ENCODE measurements at places on chromosomes 11 and 22. TPM values are rescaled to one million over a fixed set of nuclear protein-coding genes. Genes with fewer than 3 reads are reported as not detected.
A peak's percentile ranks its signal among the peaks of the same experiment; 100 is the strongest.

- ATAC-seq, result no peak
These were observed 57.8 kb downstream of the NXPE1 start for GRCh38 chr11:114501901-114502300.

Gene KDM4D
- total RNA-seq, result 1.0 TPM

DNA sequence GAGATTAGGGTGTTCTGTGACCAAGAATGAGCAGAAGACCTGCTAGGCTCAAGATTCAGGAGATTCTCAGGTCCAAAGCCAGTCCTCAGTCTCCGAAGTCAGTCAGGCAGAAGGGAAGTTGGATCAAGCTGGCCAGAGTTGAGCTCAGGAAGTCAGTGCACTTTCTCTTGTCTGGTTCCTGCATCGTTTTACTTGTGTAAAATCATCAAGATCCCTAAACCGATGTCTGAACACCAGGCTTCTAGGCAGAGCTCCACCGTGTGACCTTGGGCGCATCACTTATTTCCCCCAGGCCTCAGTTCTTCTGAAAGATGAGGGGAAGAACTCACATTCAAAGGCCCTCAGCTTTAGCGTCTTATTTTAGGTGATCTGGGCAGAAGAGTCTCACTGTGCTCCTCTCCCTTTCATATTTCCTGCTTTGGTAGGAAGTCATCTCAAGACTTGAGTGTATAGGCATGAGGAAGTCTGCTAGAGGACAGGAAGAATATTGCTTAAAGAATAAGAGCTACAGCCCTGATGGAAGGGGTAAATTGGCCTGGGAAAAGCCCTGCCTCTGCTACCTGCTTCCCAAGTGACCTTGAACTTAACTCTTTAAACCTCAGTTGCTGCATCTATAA, 20.2 kb downstream of the NF2 start:
- ATAC-seq, result peak; percentile 34

Gene EI24
- total RNA-seq, result 40.5 TPM

Gene GNB1L
- total RNA-seq, result 14.4 TPM

DNA sequence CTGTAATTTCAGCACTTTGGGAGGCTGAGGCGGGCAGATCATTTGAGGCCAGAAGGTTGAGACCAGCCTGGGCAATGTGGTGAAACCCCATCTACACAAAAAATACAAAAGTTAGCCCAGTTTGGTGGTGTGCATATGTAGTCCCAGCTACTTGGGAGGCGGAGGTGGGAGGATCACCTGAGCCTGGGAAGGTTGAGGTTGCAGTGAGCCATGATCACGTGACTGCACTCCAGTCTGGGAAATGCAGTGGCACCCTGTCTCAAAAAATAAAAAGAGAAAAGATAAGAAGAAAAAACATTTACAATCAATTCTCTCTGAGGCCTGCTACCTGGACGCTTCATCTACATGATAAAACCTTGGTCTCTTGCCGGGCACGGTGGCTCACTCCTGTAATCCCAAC, 7.2 kb upstream of the CBL start:
- ATAC-seq, result no peak

DNA sequence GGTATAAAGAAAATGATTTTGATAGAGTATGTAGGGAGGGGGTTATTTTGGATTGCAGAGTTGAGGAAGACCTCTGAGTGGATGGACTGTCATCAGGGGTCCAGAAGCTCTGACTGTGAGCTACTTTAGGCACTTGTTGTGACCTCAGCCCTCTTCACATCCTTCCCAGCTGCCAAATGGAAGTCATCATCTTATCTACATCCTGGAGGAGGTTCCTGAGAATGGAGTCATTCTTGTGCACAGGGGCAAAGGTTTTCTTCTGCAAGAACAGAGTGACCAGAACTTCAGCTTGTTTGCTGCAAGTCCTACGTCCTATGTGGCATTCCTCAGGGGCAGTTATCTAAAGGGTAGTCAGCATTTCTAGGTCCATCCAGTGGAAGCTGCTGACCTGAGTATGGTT, 393.8 kb downstream of the AASDHPPT start:
- ATAC-seq, result no peak

Gene IGSF9B
- 279 TPM for total RNA-seq

DNA sequence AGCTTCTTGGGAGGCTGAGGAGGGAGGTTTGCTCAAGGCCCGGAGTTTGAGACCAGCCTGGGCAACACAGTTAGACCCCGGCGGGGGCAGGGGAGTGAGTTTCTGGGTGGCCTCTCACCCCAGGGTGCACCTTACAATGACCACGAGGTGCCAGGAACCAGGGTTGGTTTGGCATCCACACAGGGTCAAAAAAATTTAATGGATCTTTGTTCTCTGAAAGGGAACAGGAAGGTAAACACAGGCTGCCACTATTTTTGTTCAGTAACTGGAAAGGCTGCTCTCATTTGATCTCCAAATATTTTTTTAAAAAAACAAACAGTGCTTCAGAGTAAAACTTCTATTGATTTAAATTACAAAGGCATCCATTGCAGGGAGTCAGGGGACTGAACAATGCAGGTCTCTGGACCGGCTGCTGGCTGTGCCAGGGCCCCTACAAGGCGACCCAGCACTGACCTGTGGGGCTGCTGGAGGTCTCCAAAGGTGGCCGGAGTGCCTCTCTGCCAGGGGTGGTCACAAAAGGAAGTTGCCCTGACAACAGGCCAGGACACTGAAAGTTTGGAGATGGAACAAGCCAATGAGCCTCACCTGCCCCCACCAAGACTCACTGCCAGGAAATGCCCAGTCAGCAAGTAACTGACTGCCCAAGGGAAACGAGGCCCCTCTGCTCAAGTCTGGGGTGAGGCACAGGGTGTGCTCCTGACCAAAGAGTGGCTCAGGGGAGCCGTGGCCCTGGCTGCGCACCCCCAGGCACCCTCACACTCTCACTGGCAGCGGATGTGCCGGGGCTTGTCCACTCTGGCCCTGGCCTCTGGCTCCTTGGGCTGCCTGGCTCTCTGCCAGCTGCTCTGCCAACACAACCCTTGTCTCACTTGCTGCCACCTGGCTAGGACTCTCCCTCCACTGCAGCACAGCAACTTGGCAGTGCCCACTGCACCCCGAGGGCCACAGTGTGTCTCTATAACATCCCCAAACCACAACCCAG, 51.8 kb downstream of the ARFGAP3 start:
- ATAC-seq, result no peak

Gene CECR2
- 0.19 TPM for total RNA-seq

- ATAC-seq, result no peak
These were observed 61.6 kb upstream of the PPARA start for GRCh38 chr22:46088541-46089311.

GRCh38 chr11:128515086-128515485, 72.3 kb downstream of the ETS1 start:
- ATAC-seq, result no peak

GRCh38 chr22:29531419-29531818, 22.1 kb downstream of the THOC5 start:
- no peak for ATAC-seq

Gene DYNC2H1
- total RNA-seq, result 2.2 TPM

Gene RTN4RL2
- total RNA-seq, result 0.22 TPM

DNA sequence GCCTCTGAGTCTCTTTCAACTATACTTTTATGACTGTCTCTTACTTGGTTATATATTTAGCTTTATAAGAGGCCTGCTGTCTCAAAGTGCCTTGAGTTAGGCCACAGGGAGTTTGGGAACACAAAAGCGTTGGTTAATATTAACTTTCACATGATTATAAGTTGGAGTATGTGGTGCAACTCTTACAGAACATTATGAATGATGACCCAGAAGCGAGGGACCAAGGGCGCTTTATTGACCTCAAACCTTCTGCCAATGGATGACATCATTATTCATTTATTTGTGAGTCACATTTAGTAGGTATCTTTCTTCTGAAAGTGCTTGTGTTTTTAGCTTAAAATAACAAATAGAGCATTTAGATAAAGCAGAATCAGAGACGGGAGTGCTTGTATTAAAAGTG, 298.0 kb upstream of the ZC3H12C start:
- no peak for ATAC-seq

DNA sequence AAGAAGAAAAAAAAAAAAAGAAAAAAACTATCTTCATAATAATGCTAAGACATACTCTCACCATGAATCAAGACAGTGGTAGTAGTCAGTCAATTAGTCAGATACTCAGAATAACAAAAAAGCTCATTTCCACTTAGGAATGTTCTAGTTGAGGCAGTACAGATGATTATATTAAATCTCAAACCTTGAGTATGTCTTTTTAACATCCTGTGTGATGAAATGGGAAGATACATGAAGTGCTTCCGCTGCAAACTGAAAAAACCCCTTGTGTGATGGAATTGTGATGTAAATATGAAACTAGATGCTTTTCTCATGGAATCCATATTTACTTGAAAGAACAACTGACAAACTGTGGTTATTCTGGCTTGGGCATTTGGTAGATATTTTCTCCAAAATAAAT, 13.7 kb downstream of the AMOTL1 start:
- no peak for ATAC-seq

DNA sequence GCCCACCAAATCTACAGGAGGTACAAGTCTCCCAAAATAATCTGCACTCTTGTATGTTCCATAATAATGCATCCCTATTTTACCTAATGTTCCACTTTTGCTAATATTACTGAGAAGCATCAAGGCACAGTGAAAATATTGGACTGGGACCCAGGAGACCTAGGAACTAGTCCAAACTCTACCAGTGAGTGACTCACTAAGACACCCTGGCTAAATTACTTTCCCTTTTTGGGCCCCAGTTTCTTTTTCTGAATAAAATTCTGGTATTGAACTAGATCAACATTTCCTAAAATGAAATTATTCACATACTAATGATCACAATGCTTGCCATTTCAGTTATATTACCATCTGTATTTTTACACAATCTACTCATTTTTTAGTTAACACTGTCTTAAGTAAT, 19.6 kb downstream of the THAP12 start:
- peak; percentile 60 for ATAC-seq

Gene MS4A15
- total RNA-seq, result not detected

Gene ISX
- not detected for total RNA-seq

DNA sequence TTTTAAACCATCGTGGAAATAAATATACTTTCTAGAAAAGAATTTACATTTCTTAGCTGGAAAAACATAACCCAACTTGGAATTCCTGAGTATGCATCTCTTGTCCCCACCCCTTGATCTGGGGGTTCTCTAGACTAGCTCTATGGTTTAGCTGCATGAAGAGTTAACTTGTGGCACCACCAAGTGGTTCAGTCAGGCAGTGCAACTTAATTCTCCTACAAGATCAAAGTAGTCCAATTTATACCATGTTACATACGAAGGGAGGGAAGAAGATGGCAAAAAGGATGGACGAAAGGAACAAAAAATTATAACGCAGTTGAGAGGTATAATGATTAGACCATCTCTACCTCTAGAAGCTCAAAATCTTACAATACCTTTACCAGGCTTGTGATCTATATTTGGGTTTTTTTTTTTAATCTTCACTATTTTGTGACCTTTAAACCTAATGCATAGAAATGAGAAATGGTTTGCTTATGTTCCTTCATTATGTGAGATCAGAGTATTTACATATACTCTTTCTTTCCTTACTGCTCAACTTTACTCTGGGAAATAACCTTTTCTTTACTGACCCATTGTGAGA, 28.5 kb upstream of the ALKBH3 start:
- peak; percentile 73 for ATAC-seq

DNA sequence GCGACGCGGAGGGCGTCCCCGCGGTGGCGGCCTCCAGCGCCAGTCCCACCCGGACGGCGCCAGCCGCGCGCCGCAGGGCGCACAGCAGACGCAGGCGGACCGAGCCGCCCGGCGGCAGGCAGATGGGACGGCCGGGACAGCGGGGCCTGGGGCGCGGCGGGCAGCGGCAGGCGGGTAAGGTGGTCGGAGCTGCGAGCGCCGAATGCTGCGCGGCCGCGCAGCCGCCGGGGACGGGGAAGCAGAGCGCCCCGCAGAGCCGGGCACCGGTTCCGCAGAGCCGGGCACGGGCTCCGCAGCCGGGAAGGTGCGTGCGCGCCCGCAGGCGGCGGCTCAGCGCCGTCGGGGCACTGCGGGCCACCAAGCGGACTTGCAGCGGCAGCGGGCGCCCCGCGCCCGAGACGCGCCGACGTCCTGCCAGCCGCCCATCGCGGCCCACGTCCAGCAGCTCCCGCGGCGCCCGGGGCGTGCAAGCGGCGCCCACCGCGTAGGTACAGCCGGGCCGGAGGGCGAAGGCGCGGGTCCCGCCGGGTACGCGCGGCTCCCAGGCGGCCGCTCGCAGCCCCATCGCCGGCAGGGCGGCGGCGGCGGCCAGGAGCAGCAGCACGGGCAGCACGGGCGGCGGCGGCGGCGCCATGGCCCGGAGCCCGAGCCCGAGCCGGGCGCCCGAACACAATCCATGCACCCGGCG, 739 bp downstream of the CELSR1 start:
- ATAC-seq, result peak; percentile 24

DNA sequence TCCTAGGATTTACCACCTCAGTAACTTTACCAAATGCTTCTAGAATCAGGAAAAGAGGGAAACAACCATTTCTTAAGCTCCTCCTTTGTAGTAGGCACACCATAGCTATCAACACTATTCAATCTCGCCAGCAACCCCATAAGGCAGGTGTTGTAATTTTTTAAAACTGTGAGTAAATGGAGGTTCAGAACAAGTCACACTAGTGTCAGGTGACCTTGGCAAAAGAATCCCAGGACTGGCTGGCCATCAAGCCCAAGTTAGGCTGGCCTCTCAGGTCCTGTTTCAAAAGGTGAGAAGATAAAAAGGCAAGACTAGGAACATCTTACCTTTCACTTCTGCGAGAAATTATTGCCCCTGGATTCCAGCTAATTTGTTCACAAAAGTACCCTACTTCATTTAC, 713 bp downstream of the TOP3B start:
- no peak for ATAC-seq

DNA sequence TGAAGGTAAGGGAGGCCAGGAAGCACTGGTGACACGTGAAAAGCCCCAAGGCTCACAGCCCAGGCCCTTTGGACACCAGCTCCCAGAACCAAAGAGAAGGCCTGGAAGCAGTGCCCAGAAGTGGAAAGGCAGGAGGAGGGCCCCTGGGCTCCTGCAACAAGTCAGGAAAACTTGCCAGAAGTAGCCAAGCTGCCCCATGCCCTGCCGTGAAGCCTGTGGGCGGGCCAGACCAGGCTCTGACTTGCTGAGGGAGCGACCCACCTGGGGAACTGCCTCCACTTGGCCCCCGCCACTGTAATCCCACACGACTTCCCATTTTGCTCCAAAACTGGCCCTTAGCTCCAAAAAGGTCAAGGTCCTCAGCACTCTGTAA, 51.3 kb upstream of the ARFGAP3 start:
- no peak for ATAC-seq

Gene CHADL
- 0.41 TPM for total RNA-seq

Gene KIRREL3
- total RNA-seq, result not detected

Gene PLEKHB1
- 11.9 TPM for total RNA-seq

DNA sequence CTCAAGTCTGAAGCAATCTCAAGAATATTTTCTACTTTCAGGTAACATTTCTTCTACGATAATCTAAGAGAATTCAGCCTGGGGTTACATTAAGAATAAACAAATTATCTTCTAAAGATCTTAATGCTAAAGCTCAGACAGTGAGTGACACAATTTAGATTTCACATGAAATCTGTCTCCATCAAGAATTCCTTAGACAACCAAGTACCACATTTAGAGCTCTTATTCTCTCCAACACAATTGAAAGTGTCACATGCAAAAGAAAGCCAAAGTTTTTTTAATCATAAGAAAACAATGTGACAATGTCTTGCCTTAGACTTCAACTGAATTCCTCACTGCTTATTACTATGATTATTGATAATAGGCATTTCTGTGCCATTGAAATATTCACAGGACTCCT, 60.7 kb upstream of the FAT3 start:
- no peak for ATAC-seq

Measured in activated T-helper 17 cell treated with anti-CD3 and anti-CD28 coated beads, Interleukin-2, amount 50 U/mL, for 72 hours (primary cell).